ENCODE measurements at places on chromosomes 6 and 20.

DNA sequence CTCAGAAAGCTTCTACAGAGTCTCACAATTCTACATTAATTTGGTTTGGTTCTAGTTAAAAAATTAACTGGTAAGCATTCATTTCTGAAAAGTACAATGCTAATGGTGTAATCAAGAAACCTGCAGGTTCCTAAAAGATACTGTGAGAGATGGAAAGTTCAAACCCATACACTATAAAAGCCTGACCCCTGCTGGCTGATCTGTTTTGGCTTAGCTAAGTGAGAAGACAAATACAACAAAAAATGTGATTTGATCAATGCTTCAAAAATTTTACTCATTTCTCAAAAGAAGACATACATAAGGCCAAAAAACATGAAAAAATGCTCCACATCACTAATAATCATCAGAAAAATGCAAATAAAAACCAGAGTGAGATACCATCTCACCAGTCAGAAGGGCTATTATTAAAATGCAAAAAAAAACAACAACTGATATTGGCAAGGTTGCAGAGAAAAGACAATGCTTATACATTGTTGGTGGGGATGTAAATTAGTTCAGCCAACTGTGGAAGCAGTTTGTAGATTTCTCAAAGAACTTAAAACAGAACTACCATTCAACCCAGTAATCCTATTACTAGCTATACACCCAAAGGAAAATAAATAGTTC is 102.8 kb downstream of the MOXD1 start:
- peak; percentile 12 for DNase-seq

DNA sequence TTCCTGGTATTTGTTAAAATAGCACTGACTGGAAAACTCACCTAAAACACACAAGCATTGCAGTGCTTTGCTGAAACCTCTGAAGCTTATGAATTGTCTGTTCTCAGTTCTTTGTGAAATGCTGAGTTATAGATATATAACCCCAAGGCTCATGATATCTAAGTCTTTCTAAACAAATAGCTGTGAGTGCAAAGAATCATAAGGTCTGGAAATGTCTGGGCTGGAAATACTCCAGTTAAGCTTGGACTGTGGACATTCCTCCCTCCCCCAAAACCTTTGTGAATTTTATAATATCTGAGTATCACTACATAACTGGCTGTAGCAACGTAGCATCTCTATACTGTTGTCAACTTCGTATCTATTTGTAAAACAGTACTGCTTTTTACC is 69.1 kb downstream of the CBLN4 start:
- DNase-seq = no peak

DNA sequence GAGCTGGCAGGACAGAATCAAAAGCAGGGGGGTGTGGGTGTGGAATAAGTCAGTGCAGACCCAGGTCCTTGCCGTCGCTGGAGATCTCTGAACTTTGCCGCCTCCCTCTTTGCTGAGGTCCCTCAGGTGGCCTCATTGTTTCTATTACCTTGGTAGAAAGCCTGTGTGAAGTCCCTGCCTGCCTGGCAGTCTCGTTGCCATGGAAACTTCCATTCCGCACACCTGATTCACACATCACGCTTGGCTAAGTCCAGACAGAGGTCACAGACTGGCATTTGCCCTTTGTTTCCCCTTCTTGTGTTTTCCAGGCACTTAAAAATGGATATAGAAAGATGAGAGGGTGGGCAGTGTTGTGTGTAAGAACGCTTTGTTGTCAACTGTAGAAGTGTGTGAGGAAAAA is 260.6 kb downstream of the PRL start:
- no peak for DNase-seq

- DNase-seq = no peak
Measured at GRCh38 chr6:24272553-24272952, 85.3 kb downstream of the DCDC2 start.

DNA sequence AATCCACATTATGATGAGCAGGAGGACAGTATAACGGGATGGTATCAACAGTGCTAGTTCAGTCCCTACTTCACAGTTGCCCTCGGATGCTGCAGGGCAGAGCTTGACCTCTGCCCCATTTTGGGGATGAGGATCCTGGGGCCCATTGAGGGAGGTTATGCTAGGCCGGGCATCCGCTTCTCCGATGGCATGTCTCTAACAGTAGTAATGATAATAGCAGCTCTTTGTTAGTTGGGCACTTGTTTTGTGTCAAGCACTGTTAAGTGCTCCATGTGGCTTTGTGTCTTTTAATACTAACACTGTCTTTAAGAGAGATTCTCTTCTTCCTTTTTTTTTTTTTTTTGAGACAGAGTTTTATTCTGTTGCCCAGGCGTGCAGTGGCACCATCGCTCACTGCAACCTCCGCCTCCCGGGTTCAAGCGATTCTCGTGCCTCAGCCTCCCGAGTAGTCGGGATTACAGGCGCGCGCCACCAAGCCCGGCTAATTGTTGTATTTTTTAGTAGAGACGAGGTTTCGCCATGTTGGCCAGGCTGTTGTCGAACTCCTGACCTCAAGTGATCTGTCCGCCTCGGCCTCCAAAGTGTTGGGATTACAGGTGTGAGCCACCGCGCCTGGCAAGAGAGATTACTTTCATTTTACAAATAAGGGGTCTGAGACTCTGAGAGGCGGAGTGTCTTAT is 1.1 kb downstream of the MAPRE1 start:
- no peak for DNase-seq

DNA sequence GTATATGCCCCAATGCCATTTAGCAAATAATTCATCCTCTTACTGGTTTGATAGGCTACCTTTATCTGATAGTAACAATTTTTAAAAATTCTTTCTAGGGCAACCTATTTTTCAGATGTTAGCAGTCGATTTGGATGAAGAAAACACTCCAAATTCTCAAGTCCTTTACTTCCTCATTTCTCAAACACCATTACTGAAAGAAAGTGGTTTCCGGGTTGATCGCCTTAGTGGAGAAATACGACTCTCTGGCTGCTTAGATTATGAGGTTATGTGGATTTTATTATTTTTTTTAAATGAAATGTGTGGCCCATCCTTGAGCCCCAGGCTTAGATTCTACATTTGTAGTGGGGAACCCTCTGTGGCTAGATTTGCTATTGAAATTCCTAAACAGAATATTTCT is 26.3 kb downstream of the CDH26 start:
- DNase-seq = no peak

GRCh38 chr20:50538276-50538675 is 28.1 kb downstream of the PTPN1 start:
- no peak for DNase-seq

DNA sequence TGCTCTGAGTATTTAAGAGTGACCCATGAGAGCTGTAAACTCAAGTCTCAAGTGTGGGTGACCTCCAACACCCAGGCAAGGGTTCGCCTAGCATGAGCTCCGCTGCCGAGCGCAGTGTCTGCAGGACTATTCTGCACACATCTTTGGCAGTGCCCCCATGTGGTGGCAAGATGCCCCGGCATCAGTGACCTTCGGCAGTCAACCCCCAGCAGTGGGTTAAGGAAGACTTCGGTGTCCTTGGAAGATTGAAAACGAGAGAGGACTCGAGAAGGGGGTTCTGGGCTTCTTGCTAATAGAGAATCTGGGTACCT is 43.1 kb downstream of the RBM38 start:
- no peak for DNase-seq

GRCh38 chr6:97215157-97215769 is 67.8 kb downstream of the MMS22L start:
- no peak for DNase-seq

DNA sequence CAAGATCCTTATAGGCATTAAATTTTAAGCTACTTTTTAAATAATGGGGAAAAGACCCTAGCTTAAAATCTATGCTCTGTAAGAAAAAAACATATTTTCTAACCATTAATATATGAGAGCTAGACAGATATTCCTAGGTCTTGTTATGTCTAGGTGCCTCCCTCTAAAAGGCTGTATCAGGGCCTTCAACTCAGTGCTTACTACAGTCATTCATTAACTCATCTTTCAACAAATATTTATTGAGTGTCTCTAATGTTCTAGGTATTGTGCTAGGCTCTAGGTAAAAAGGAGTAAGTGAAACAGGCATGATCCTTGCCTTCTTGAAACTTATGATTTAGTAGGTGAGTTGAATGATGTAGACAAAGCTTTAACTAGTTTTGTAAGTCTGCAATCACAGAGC is 6.4 kb upstream of the STX11 start:
- DNase-seq = no peak

DNA sequence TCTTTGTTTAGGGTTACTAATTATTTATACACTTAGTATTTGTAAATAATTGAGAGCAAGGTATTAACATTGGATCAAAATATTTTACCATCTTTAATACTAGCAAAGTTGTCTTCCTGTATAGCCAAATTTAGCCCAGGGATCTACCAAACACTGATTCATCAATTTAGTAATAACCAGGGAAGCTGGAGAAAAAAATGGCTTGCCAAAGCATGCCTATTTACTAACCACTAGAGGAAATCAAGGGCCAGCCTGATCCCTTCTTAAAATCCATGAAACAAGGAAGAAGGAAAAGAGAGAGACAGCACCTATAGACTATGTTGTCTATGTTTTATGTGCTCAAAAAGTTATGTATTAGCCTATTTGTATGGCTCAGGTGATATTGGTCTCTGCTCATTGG is 450.3 kb upstream of the GJE1 start:
- no peak for DNase-seq

- DNase-seq = peak; percentile 37
Measured at GRCh38 chr6:149482545-149483333, 2.1 kb downstream of the ZC3H12D start.

- DNase-seq = no peak
Measured at GRCh38 chr6:45504947-45505346, 127.2 kb upstream of the SUPT3H start.

DNA sequence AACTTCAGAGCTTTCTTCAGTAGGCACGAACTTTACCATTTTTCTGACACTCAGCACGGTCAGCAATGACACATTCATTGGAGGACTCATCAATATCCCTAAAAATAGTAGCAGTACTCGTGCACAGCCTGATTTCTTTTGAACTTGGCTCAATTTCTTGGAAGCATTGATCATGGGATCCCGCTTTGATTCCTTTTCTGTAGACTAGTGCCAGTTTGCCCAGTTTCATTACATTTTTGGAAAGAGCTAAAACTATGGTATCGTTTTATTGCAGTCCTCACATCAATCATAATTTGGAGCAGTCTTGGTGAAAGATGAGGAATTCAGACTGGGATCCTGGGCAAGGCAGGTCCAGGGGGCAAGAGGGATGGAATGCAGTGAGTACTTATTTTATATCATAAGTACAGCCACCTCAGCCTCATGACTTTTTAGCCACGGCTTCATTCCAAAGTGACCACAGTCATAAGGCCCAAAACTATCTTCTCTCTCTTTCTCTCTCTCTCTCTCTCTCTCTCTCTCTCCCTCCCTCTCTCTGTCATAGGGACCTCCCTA is 170.9 kb upstream of the AKAP12 start:
- DNase-seq = no peak

GRCh38 chr20:41452226-41452625 is 85.6 kb upstream of the EMILIN3 start:
- no peak for DNase-seq

DNA sequence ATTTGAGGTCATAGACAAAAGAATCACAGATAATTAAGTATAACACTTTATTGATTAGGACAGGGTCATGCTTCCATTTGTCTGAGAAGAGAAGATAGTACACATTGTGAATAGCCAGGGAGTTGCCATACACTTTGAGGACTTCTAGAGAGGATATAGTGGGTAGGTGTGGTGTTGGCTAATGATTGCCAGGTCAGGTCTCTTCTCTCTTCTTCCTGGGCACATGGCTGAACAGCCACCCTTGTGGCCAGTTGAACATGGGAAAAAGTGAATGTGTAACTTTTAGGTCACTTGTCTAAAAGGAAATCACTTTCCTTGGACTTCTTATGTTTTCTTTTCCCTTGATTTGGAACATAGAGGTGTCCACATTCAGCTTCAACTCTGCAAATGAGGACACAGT is 772.1 kb upstream of the MAP3K7 start:
- no peak for DNase-seq

GRCh38 chr6:136102991-136103688 is 147.0 kb downstream of the MTFR2 start:
- no peak for DNase-seq

GRCh38 chr6:108665495-108666196 is 104.9 kb downstream of the FOXO3 start:
- DNase-seq = no peak
